CD4-positive, CD25-positive, alpha-beta regulatory T cell (primary cell): ENCODE measurements at places on chromosomes 2 and 18. TPM values are rescaled to one million over a fixed set of nuclear protein-coding genes. Genes with fewer than 3 reads are reported as not detected.

Gene LNPK
- polyA plus RNA-seq = 19.9 TPM

Gene SERPINB2
- polyA plus RNA-seq = not detected

Gene EPB41L3
- polyA plus RNA-seq = not detected

Gene C2orf78
- polyA plus RNA-seq = not detected

Gene DSC2
- not detected for polyA plus RNA-seq

Gene ASXL3
- not detected for polyA plus RNA-seq

Gene LRRTM1
- polyA plus RNA-seq = not detected

Gene EML6
- not detected for polyA plus RNA-seq

Gene SCG2
- not detected for polyA plus RNA-seq

Gene MLPH
- not detected for polyA plus RNA-seq

Gene G6PC2
- not detected for polyA plus RNA-seq

Gene TRAPPC8
- 20.1 TPM for polyA plus RNA-seq

Gene ALKAL2
- polyA plus RNA-seq = not detected

Gene KATNAL2
- polyA plus RNA-seq = 0.51 TPM

Gene IL37
- polyA plus RNA-seq = not detected

Gene LYG2
- not detected for polyA plus RNA-seq

Gene C1GALT1C1L
- 0.15 TPM for polyA plus RNA-seq

Gene AQP12A
- polyA plus RNA-seq = not detected

Gene KIF1A
- polyA plus RNA-seq = not detected

Gene CABYR
- not detected for polyA plus RNA-seq

Gene AQP12B
- polyA plus RNA-seq = not detected

Gene COL4A4
- polyA plus RNA-seq = 0.06 TPM

Gene SLC23A3
- not detected for polyA plus RNA-seq

Gene GPR39
- not detected for polyA plus RNA-seq

Gene C1QL2
- not detected for polyA plus RNA-seq

Gene UGT1A9
- not detected for polyA plus RNA-seq

Gene MYL1
- polyA plus RNA-seq = not detected

Gene UGT1A5
- polyA plus RNA-seq = not detected

Gene HAAO
- 0.27 TPM for polyA plus RNA-seq

Gene BIN1
- polyA plus RNA-seq = 131 TPM

Gene RAB6C
- not detected for polyA plus RNA-seq

Gene LAMA1
- polyA plus RNA-seq = not detected

Gene GAL3ST2
- not detected for polyA plus RNA-seq

Gene HOXD10
- not detected for polyA plus RNA-seq

Gene UPP2
- not detected for polyA plus RNA-seq
